ENCODE measurements at places on chromosomes 1 and 21.

DNA sequence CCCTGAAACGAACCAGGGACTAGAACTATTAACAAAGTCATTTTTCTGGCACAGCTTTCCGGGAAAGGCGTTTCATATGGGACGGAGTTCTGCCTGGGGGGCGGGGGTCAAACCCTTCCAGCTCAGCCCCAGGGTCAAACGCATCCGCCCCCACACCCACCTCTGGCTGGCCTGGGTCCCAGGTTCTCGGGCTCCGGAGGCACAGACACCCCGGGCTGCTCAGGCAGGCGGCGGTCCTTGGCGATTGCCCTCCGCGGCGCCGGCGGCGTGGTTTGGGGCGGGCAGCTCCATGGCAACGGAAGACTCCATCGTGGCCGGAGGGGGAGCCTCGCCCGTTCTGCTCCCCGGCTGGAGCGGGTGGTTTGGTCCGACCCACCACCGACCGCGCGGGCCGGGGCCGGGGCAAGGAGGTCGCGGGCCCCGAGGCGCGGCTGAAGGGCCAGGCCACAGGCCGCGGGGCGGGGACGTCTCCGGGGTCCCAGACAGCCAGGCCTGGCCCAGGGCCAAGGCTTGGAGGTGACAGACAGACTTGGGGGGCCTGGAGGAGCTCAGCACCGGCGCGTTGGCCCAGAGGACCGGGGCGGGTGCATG, at the start of gene CFAP74:
TSS of gene CFAP74 (minus strand) at position 246 of the 591 bp plus-strand sequence. CDS start 12,830 bp downstream, outside the sequence.
- no peak for DNase-seq

GRCh38 chr1:201896951-201897391, 8.3 kb downstream of the SHISA4 start:
- DNase-seq: no peak

DNA sequence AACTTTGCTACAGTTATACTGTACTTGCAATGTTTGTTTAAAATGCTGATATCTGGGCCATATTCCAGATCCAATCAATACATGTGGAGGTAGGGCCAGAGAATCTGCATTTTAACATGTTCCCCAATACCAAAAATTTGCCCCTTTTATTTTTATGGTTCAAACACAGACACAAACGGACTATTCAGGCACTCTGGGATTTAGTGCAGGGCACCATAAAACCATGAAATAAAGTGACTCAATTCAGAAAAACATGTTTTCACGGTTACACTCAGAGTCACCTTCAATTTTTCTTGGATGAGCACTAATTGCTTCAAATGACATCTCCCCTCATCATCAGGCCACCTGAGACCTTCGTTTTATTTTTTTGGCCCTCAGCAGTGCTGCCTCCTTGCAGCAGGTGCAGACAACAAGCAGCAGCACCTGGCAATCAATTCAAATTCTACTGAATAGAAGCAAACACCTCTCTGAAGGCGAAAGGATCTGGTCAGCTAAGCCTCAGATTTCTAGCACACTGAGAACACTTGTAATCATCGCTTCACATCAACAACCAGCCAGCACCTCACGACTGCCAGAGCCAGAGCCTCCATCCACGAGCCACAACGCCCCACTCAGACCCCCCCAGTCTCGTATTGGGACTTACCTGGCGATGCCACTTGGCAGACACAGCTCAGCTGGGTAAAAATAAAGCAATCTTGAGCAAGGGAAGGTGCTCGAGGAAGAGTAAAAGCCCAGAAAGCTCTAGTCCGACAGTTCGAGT, 1.1 kb downstream of the ERO1B start:
- peak; percentile 66 for DNase-seq

GRCh38 chr1:32925403-32926162, 24.4 kb upstream of the TMEM54 start:
- peak; percentile 12 for DNase-seq

DNA sequence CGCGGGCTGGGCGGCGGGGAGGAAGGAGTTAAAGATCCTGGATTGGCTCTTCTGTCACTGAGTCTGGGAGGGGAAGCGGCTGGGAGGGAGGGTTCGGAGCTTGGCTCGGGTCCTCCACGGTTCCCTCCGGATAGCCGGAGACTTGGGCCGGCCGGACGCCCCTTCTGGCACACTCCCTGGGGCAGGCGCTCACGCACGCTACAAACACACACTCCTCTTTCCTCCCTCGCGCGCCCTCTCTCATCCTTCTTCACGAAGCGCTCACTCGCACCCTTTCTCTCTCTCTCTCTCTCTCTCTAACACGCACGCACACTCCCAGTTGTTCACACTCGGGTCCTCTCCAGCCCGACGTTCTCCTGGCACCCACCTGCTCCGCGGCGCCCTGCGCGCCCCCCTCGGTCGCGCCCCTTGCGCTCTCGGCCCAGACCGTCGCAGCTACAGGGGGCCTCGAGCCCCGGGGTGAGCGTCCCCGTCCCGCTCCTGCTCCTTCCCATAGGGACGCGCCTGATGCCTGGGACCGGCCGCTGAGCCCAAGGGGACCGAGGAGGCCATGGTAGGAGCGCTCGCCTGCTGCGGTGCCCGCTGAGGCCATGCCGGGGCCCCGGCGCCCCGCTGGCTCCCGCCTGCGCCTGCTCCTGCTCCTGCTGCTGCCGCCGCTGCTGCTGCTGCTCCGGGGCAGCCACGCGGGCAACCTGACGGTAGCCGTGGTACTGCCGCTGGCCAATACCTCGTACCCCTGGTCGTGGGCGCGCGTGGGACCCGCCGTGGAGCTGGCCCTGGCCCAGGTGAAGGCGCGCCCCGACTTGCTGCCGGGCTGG, at the start of gene NPR1:
TSS of gene NPR1 (plus strand) at position 170 of the 818 bp plus-strand sequence. CDS start at position 591, 421 bp downstream.
- no peak for DNase-seq

DNA sequence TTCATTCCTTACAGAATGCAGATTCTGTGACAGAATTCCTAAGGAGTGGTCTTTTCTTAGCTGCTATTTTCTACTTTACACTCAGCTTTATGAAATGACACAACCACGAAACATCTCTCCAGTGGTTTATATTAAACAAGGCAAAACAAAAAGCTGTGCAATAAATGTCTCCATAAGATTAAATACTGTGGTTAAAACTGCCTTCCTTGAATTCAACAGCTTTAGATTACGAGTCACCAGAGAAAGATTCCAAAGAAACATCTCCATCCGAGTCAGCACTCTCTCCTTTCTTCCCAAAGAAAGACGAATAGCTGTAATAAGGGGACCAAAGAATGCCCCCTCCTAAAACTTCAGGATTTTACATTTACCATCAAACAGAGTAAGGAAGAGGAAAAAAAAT, 4.6 kb upstream of the C1orf87 start:
- no peak for DNase-seq

DNA sequence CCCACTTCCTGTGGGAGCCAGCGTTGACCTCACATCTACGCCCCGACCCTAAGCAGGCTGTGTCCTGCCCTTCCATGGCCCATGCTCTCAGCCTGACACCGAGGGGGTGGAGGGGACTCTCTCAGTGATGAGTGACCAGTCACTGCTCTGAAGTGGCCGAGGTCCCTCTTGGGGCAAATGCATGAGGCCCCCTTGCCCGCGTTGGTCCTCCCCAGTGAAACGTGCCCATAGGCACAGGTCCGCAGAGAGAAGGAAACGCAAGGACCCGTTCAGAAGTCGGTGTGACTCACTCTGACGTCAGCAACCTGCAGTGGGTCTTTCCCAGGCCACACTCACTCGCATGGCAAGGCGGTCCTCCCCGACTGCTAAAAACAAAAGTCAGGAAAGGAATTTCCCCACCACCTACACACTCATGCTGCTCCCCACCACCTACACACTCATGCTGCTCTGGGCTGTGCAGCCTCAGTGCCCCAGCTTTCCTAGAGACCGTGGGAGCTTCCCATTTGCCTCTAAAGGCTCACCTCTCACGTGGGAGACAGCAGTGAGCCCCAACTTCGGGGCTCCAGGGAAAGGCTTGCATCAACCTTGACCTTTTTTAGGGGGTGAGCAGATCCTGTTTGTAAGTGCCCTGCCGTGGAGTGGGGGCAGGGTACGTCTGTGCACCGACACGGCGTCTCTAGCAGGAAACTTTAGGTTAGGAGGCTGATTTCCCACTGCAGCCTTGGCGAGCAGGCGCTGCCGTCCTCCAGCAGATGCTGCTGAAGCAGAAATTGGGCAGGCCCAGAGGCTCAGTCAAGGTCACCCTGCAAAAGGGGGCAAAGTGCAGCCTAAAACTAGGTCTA, 11.4 kb downstream of the UBASH3A start:
- DNase-seq: peak; percentile 7

GRCh38 chr1:98410082-98410481, 251.4 kb upstream of the SNX7 start:
- DNase-seq: no peak

DNA sequence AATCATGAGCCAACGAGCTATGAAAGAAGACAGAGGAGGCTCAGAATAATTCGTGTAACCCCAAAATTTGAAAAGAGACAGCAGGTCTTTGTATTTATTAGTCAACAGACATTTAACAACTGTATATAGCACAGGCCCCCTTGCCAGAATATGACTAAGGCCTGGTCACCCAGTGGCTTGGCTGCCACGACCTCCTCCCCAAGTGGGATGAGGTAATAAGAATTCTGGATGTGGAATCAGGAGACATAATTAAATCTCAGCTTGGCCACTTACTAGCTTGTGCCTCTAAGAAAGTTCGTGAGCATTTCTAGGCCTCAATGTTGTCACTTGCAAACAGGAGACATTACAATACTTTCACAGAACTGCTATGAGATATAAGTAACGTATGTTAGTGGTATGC, 134.2 kb upstream of the TNFSF4 start:
- DNase-seq: no peak

DNA sequence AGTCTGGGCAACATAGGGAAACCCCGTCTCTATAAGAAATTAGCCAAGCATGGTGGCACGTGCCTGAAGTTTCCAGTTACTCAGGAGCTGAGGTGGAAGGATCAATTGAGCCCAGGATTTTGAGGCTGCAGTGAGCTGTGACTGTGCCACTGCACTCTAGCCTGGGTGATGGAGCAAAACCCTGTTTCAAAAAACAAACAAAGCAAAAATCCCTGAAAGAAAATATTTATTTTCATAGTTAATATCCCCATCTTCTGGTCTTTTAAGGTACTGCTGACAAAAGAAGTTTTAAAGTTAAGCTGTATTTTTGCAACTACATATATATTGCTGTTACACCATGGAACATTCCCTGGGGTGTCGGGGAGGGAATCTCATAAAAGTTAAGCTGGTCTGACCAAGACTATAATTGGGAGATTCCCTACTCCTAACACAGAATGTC, 26.0 kb downstream of the VAMP4 start:
- DNase-seq: no peak

DNA sequence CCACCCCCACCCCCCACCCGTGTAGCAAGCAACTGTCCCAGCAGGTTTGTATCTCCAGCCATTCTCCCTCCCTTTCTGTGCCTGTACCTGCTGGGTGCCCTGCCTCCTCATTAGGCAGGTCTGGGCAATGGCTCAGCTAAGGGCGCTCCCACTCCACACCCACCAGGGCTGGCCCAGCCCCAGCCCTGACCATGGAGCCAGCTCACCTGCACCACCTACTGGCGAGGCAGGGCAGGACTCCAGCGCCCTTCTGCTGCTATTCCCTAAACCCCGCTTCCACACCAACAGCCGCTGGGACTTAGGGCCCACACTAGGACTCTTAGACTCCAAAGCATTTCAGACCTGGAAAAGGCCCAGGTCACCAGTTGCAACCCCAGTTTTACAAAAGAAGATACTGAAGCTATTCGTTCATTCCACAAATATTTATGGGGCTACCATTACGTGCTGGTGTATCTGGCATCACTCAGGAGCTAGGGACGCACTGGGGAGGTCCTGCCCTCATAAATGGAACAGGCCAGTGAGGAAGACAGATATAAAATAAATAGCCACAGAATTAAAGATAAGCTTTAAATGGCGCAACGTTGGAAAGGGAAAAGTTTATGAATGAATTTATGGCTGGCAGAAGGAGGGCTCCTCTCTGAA, 24.0 kb downstream of the PGLYRP3 start:
- peak; percentile 6 for DNase-seq

DNA sequence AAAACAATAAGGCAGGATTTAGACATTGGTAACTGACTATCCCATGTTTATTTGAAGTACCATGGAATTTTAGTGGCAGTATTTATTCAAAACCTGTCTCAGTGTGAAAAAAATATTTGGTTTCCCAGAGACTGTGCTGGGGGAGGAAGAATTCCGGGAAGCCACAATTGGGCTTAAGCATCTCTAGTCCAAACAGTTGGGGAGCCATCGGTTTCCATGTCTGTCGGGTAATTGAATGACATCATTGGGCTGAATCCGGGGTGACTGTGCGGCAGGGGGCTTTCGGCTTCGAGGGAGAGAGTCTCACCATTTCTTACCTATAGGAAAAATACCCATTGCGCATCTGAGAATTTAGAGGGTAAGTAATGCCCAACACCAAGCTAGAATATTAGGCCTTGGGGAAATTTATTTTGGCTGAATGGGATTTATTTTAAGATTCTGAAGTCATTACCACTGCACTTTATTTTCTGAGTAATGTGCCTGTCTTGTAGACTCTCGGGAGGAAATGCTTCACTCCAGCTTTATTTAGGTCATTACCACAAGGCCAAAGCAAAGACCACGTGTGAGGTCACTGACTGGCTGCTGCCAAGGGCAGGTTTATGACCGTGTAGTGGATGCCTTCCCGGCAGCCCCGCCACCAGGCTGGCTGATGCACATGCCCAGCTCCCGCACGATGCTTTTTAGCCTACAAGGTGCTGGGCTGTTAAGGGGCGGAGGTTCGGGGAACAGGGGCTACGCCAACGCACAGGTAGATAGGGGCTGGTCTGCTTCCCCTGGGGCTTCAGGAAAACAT, 23.1 kb upstream of the UMODL1 start:
- DNase-seq: peak; percentile 23

- DNase-seq: no peak
Observed at GRCh38 chr1:153959454-153959853, 1.0 kb upstream of the CRTC2 start.

- DNase-seq: no peak
Observed at GRCh38 chr1:178938101-178938958, 67.5 kb upstream of the ANGPTL1 start.

DNA sequence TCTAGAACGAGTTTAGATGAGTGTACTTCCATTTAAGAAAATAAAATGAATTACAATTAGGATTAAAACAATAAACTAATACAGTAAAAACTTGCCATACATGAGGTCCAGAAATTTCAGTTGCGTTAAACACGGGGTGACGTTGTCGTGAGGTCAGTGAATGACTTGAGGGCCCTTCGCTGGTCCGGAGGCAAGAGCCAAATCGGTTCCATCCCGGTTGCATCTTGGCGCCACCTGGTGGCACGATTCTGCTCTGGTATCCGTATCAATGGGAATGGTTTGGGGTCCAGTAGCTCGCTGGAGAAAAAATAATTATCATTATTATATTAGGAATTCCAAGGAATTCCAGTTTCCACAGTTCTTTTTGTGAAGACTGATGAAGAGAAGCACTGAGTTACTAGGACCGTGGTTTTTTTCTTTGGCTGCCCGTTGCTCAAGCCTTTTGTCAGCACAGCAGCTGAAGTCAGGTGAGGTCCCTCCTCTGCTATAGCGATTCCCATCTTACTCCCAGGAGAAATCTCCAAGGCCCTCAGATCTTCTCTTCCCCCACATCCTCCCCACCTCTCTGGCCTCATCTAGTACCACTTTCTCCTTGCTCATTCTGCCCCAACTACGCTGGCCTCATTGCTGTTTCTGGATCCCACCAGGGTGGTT, 161.4 kb downstream of the SLC35F3 start:
- DNase-seq: peak; percentile 24

- DNase-seq: no peak
Observed at GRCh38 chr1:77687519-77687906, 5.1 kb upstream of the ZZZ3 start.

- no peak for DNase-seq
Observed at GRCh38 chr1:58395355-58395754, 151.2 kb downstream of the OMA1 start.

- no peak for DNase-seq
Observed at GRCh38 chr1:12387641-12388040, 157.8 kb downstream of the VPS13D start.
